ENCODE measurements at places on chromosomes 11 and 22.

- no peak for DNase-seq
Observed at GRCh38 chr11:21723678-21724077, 469.2 kb upstream of the ANO5 start.

DNA sequence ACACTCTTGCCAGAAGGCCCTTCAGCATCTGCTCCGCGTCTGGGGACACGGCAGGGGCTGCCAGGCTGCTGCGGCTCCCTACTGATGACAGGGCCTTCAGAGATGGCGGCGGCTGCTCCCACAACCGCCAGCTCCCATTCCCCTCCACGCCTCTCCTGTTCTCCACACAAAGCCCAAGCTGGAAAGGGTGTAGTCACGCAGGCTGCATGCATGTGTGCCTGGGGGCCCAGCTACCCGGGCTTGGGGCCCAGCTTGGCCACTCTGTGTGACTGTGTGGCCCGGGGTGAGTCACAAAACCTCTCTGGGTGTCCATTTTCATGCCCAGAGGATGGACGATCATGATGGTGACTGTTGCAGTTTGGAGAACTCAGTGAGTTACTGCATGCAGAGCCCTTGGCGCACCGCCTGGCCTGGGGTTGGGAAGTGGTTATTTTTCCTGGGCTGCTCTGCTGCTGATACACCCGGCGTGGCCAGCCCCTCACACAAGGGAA lies 31.7 kb upstream of the PARVB start:
- DNase-seq, result no peak

GRCh38 chr11:111598148-111598547 lies 4.1 kb upstream of the SIK2 start:
- DNase-seq, result no peak

GRCh38 chr11:6703247-6704063 lies 20.3 kb upstream of the MRPL17 start:
- peak; percentile 62 for DNase-seq

- no peak for DNase-seq
Observed at GRCh38 chr22:30282616-30283046, 6.7 kb downstream of the CASTOR1 start.

- no peak for DNase-seq
Observed at GRCh38 chr11:67539550-67539949, 16.3 kb upstream of the CABP2 start.
